Epithelial cell of proximal tubule (primary cell): ENCODE measurements at places on chromosomes 5 and 9. TPM values are rescaled to one million over a fixed set of nuclear protein-coding genes. Genes with fewer than 3 reads are reported as not detected.

DNA sequence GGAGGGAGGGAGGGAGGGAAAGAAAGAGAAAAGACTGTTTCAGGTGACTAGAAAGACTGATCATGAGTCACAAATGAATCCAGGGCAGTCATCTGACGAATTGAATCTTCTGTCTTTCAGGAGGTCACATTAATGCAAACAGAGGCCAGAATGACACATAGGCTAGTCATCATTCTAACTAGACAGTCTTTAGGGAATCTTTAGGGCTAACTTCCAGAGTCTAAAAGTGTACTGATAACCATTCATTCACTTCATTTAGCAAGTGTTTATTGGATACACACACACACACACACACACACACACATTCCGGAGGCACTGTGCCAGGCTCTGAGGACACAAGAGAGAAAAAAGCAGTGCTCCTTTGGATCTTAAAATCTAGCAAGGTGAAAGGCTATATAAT lies 156.7 kb downstream of the EBF1 start:
- DNase-seq: peak; percentile 93

Gene TMEM215
- not detected in 2 replicates for total RNA-seq

GRCh38 chr5:102295534-102296177 lies 428 bp downstream of the SLCO4C1 start:
- no peak for DNase-seq

Gene MXD3
- 41.9 and 42.7 TPM in 2 replicates for total RNA-seq

- no peak for DNase-seq
Measured at GRCh38 chr9:114604989-114605388, 6.1 kb upstream of the TMEM268 start.

Gene PTGDS
- total RNA-seq: not detected in 2 replicates

- peak; percentile 68 for DNase-seq
Measured at GRCh38 chr5:127586066-127586770, 62.7 kb upstream of the CTXN3 start.

GRCh38 chr9:93436655-93437407 lies 14.7 kb upstream of the FAM120A start:
- no peak for DNase-seq

- no peak for DNase-seq
Measured at GRCh38 chr9:128280084-128280622, 4.1 kb downstream of the SWI5 start.

- DNase-seq: no peak
Measured at GRCh38 chr5:154829181-154829588, 21.2 kb downstream of the FAXDC2 start.

Gene ARL15
- 1.9 and 3.0 TPM in 2 replicates for total RNA-seq

DNA sequence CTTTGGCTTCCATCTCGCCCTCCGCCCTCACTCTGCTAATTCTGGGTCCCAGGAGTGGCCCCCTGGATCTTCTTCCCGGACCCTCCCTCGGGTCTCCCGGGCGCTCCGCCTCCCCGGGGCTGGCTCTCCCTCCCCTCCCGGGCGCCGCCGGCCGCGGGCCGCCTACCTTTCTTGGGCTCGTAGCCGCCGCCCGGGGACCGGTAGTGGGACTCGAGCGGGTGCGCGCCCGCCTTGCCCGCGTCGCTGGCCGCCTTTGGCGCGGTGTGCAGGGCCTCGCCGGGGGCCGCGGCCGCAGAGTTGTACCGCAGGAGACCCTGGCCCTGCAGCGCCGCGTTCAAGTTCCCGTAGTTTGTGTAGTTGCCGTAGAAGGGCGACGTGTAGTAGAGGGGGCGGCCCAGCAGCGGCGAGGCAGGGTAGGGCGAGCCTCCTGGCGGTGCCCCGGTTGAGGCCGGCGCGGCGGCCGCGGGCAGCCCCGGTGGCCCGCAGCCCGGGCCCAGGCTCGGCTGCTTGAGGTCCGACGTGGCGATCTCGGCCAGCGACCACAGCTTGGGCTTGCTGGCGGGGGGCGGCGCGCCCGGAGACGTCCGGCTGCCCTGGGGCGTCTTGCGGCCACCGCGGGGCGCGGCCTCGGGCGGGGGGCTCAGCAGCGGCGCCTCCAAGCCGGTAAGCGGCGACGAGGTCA lies 3.2 kb downstream of the IRX2 start:
- DNase-seq: no peak

GRCh38 chr9:135490980-135491464 lies 9.5 kb upstream of the MRPS2 start:
- DNase-seq: no peak

DNA sequence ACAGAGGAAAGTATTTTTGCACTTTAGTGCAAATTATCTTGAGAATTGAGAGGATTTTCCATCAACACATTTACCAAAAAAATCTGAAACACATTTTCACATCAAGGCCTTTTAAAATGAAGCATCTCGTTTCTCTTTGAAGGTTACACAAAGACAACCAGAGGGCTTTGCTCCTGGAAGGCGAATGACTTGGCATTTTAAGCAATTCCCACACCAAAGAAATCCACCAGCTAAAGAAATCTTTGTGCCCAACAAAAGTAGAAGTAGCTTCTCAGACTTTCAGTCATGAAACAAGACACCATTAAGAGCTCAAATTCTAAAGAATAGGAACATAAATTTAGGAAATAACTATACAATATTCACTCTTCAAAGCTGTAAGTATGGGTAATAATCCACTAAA lies 59.9 kb downstream of the HABP4 start:
- DNase-seq: no peak

- DNase-seq: no peak
Measured at GRCh38 chr5:15338546-15338945, 161.4 kb upstream of the FBXL7 start.

DNA sequence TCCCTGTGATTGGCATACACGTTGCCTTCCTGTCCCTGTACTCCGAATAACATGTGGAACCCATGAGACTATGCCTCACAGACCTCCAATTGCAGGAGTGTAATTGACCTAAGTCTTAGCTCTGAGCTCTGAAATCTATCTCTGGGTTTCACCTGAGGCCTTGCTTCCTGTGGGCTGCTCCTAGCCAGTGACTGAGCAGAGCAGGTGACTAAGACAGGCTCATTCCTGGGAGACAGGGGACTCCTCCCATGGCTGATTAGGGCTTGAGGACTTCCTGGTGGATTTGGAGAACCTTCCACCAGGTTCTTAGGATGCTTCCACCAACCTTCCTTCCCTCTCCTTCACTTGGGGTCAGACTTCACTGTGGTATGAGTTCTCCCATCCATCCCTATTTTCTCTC lies 22.3 kb upstream of the MIER3 start:
- DNase-seq: no peak

DNA sequence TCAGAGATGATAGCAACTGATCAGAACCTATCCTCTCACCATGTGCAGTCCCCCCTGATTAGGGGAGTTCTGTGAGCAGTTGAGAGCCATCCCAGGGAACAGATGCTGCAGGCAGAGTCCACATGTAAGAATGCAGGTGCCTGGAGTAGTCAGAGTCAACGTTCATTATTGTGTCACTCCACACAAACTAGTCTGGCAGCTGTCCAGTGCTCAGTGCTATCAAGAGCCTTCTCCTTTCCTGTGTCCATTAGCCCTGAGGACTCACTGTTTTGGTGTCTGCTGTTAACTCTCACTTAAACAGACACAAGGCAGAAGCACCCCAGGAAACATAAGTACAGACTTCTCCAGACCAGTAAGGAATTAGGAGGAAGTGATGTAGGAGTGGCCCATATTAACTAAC lies 2.5 kb downstream of the SH3TC2 start:
- DNase-seq: no peak

- DNase-seq: no peak
Measured at GRCh38 chr5:158084292-158084691, 225.3 kb upstream of the CLINT1 start.

DNA sequence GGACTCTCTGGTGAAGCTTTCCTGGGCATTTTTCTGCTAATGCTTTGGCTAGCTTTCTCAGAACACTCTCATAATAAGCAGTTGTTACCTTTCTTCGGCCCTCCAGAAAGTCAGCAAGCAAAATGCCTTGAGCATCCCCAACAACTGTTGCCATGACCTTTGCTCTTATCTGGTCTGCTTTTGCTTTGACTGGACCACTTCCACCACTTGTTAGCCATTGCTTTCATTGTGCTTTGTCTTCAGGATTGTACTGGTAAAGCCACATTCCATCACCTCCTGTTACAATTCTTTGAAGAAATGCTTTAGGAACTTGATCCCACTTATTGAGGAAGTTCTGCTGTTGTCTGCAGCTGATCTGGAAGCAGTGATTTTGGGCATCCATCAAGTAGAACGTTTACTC lies 35.7 kb downstream of the RAD50 start:
- DNase-seq: no peak

GRCh38 chr9:109289931-109290330 lies 30.9 kb downstream of the EPB41L4B start:
- no peak for DNase-seq

- no peak for DNase-seq
Measured at GRCh38 chr5:140116716-140117115, 2.8 kb downstream of the PURA start.

DNA sequence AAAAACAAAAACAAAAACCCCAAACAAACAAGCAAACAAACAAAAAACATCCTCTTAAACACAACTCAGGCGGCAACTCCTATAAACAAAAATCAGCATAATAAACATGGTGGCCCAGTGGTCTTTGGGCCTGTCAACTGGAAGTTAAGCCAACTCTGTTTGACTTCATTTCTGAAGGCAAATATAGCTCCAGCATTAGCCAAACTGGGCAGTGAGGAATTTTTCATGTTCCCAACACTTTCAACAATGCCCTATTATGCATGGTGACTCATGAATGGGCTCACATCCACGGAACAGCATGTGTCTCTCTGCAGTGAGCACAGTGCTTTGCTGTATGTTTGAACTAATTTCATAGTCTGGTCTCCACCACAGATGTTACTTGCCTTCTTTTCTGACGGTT lies 143.9 kb upstream of the STC2 start:
- DNase-seq: peak; percentile 64

Gene PHF24
- 0.12 TPM in 1 of 2 replicates, not detected in the other for total RNA-seq

GRCh38 chr5:143635146-143635752 lies 176.7 kb upstream of the HMHB1 start:
- DNase-seq: no peak

GRCh38 chr9:94303321-94303720 lies 25.1 kb downstream of the NUTM2F start:
- DNase-seq: no peak

- no peak for DNase-seq
Measured at GRCh38 chr9:135014311-135015010, 73.0 kb upstream of the OLFM1 start.

DNA sequence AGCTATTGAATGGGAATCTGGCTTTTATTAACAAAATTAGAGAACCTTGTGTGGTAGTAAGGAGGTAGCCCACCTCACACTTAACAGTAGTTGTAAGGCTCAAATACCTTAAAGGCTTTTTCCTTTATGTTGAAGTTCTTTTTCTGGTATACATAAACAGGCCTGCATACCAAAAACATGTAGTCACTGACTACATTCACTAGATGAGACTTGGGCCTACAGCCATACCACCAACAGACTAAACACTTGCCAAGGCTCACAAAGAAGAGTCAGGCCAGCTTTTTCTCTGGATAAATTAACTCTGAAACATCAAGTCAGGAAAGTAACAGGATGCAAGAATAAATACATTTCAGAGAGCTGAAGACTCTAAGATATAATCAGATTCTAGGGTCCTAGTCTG lies 78.6 kb upstream of the MPDZ start:
- no peak for DNase-seq

DNA sequence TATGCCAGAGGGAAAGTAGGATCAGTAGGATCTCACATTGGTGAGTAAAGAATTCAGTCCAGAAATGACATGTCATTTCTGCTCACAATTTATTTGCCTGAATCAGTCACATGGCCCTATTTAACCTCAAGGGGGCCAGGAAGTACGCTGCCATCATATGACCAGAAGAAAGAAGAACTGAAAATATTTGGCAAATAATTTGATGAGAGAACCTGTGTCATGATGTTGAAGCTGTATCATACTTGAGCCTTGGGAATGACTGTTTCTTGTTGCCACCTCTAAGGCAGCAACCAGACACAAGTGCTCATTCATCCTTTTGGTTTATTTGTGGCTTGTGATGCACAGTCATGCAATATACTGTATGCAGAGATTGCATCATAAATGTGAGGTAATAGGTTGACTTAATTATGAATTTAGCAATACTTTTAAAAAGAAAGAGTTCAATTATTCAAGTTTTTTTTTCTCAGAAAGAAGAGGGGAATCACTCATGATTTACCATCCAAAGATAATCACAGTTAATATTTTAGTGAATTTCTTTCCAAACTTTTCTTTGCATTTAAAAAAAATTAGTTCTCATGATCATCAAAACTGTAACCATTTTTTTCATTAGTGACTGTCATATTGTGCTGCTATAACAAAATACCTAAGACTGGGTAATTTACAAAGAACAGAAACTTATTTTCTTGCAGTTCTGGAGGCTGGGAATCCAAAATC lies 8.2 kb upstream of the ZFYVE16 start:
- DNase-seq: no peak

DNA sequence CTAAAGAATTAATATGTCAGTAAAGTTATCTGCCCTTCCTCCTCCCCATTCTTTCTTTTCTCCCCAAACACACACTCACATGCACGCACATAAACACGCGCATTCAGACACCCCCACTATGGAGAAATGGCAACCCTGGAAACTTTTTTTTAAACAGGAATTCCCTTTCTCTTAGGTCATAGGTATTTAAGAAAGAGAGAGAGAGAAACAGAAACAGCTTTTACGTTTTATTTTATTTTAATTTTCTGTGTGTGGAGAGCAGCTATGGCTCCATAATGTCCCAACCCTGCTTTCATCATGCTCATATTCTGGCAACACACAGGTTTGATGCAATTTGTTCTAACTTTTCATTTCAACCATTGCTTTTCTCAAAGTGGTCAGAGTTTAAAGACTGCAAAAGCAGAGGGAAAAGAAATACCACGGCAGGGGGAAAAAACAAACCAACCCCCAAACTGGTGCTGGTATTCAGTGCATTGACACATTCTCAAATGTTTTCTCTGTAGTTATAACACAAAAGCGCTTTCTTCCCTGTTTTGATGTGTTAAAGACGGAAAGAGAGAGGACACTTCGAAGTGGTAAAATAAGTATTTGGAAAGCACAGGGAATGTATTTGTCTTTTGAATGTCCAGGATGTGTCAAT lies 126.0 kb upstream of the TMEM161B start:
- DNase-seq: no peak

Gene GGTA1
- 0.14 TPM in 1 of 2 replicates, not detected in the other for total RNA-seq

- no peak for DNase-seq
Measured at GRCh38 chr9:19397845-19398244, 11.0 kb upstream of the ACER2 start.

Gene FUT7
- not detected in 2 replicates for total RNA-seq

DNA sequence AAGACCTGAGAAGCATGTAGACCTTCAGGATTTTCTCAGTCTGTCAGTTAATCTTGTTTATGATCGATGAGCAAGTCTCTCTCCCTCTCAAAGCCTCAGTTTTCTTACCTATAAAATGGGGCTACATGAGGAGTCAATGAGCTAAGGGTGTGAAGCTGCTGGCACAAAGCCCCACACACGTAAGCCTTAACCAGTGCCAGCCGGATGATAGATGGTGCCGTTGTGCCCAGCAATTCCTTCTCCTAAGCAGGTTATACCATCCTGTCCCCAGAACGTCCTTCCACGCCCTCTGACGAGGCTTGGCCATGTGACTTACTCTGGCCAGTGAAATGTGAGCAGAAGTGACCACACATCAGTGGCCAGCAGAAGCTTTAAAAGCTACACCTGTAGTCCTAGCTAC lies 179.0 kb downstream of the C9orf50 start:
- DNase-seq: no peak

Gene KIF24
- 2.2 and 5.2 TPM in 2 replicates for total RNA-seq
